ENCODE measurements at places on chromosomes 3 and 15.

DNA sequence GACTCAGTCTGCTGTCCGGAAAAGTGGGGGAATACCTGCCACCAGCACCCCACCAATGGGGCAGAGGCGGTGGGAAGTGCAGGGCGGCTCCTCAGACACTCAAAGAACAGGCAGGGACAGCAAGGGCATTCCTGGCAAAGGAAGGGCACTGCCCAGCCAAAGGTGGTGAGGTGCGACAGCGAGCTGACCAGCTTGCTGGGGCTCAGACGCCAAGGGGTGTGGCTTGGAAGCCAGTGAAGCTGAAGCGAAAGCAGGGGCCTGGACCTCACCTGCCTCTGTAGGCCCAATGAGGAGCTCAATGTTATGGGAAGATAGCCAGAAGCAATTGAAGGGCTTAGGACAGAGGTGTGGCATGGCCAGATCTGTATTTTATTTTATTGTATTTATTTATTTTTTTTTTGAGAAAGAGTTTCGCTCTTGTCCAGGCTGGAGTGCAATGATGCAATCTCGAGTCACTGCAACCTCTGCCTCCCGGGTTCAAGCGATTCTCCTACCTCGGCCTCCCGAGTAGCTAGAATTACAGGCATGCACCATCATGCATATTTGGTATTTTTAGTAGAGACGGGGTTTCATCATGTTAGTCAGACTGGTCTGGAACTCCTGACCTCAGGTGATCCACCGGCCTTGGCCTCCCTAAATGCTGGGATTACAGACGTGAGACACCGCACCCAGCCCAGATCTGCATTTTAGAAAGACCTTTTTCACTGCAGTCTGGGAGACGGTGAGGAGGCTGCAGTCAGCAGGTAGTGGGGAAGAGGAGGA, 4.4 kb upstream of the LMAN1L start:
- no peak for DNase-seq

- DNase-seq: no peak
These were observed 103.7 kb downstream of the MEIS2 start for GRCh38 chr15:36996538-36997181.

- peak; percentile 47 for DNase-seq
These were observed 42.9 kb upstream of the PLCL2 start for GRCh38 chr3:16841904-16842271.

- DNase-seq: no peak
These were observed 430.2 kb downstream of the LPP start for GRCh38 chr3:188584162-188584529.

- DNase-seq: no peak
These were observed 29.4 kb upstream of the TMEM45A start for GRCh38 chr3:100463002-100463401.

Measured in CD4-positive, alpha-beta T cell treated with Interleukin-6 for 4 hours (primary cell).